ENCODE measurements at places on chromosomes 5 and 9.

DNA sequence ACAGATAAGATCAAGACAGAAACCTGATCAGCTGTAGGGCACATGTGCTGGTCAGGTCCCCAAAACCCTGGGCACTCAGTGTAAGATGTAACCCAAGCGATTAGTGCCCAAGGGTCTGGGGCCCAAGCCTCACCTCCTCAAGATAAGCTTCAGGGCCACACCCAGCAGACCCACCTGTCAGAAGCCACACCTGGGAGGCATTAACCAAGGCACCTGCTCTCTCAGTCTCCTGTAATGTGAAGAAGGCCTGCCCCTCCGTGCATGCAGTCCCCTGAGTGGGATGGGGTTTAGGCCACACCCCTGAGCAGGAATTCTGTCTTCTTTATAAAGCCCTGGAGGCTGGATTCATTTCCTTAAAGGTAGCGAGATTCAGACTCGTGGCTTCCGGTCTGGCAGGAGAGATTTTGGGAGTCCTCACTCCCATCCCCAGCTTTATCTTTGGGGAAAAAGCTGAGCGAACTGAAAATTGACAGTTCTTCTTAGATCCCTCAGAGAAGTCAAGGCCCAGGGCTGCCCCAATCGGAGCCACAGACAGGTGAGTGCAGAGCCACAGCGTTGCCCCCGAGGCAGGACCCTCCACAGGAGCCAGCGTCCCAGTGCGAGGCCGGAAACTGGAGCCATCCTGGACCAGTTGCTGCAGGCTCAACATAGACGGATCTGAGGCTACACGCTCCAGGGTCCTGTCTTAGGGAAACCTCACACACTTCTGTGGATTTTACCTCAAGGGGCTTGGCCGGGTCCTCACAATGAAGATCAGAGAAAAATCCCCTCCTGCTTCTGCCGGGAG lies 357.6 kb upstream of the IRX4 start:
- DNase-seq, result no peak

DNA sequence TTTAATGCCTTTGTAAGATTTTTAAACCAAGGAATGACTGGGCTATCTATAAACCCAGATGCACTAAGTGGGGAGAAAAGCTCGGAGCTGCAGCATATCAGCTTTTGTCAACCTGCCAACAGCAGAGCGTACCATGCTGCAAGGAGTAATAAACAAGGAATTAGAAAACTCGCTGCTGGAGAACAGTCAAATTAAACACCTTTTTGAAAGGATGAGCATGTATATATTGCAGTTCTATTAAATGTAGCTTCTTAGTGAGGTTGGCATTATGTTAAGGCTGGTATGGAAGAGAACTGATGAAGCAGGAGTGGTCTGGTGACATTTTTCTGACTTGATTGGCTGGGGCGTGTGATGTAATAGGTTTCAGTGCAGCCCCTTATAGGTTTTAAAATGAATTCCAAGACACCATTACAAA lies 74.7 kb downstream of the PIK3R1 start:
- no peak for DNase-seq

- no peak for DNase-seq
Observed at GRCh38 chr5:67052034-67052433, 144.6 kb downstream of the CD180 start.

GRCh38 chr9:131601683-131602181 lies 56.4 kb downstream of the PRRT1B start:
- DNase-seq, result no peak

GRCh38 chr5:5419291-5420210 lies 2.9 kb upstream of the ICE1 start:
- no peak for DNase-seq

DNA sequence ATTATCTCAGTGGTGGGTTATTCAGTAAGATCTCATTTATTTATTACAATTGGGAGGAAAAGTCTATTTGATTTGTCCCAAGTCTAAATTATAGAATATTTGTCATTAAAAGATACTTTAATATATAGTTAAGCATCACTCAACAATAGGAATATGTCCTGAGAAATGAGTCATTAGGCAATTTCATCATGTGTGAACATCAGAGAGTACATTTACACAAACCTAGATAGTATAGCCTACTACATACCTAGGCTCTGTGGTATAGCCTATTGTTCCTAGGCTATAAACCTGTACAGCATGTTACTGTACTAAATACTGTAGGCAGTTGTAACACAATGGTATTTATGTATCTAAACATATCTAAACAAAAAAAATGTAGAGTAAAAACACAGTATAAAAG lies 135.0 kb upstream of the RASA1 start:
- DNase-seq, result no peak
